CD4-positive, alpha-beta T cell (primary cell): ENCODE measurements at places on chromosomes 4 and X.

DNA sequence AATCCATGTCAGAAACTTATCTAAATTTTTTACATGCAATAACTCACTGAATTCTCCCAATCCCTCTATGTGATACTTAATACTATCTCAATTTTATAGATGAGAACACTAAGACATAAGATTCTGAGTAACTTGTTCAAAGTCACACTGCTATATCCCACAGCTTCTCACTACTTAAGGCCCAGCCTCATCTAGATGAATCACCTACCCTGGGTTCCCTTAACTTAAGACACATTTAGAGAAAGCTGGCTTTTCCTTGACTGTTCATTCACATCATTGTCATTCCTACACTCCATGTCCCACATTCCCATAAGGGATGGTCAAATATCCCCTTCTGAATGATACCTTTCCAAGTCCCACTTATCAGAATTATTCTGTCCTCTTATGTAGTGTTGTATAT is 21.0 kb downstream of the TNIP3 start:
- DNase-seq, result no peak

DNA sequence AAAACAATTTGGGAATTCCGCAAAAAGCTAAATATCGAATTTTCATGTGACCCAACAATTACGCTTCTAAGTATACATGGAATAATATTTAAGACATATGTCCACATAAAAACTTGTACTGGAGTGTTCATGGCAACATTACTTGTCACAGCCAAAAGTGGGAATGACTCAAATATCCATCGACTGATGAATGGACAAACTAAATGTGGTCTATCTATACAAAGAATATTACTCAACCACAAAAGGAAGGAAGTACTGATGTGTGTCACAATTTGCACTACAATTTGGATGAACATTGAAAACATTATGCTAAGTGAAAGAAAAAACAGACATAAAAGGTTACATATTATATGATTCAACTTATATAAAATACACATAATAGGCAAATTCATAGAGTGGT is 71.9 kb downstream of the AFF2 start:
- no peak for DNase-seq

DNA sequence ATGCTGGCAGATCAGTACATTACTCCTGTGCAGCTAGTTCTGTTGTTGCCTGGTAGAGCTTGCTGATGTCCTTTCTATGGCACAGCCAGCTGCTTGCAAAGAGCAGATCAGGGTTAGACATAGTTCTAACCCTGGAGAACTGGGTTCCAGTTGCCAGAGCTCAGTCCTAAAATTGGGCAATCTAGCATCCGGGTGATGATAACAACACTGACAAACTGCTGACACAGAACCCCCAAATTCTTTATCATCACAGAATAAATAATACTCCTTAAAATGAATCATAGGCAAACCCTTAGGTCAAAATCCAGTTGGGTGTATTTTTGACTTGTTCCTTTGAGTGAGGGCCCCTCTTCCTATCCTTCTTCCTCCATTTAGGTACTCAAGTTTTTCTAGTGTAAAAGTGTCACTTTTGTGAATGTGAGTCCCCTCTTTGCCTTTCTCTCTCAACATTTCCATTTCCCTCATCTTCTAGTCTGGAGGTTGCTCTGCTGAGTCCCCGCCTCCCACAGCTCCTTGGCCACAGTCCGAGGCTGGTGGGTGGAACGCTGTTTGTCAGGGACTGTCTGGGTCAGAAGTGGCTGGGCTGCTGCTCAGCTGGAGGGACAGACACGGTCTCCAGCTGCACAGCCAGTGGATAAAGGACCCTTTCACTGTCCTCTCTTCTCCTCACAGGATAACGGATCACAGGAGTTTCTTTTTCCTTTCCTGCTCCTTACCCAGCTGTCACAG is 93.6 kb upstream of the RASGEF1B start:
- DNase-seq, result no peak

- DNase-seq, result no peak
Measured at GRCh38 chrX:11481035-11481434, 184.7 kb downstream of the ARHGAP6 start.

- DNase-seq, result no peak
Measured at GRCh38 chr4:140302151-140302859, 71.1 kb upstream of the SCOC start.

GRCh38 chrX:129092242-129092641 is 431.0 kb downstream of the SMARCA1 start:
- DNase-seq, result no peak

DNA sequence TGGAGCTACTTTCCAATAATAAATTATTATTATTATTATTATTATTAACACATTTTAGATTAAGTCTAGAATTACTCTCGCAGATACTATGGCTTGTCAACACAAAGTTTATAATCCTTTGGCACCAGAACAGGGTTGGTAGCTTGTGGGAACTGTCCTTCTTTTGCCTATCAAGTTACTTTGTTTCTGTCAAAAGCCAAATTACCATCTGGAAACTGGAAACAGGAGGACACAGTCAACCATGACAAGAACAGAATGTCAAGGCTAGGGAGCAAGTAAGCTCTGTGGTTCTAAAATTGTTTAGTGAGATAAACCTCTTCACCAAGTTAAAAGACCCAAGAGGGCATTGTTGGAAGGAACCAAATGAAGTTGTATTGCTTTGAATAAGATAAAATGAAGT is 42.5 kb downstream of the DGKK start:
- DNase-seq, result no peak

GRCh38 chr4:163251204-163251603 is 81.2 kb downstream of the NPY1R start:
- DNase-seq, result no peak

DNA sequence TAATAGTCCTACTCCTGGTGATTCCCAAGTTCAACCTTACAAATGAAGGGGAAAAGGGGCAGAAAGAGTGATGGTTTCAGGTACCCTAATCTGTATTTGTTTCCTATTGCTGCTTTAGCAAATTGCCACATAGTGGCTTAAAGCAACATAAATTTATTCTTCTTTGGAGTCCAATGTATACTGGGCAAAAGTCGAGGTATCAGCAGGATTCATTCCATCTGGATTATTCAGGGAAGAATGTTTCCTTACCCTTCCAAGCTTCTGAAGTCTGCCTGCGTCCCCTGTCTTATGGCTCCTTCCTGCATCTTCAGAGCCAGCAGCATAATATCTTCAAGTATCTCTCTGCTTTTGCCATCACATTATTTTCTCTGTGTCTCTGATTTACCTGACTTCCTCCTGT is 10.3 kb upstream of the BST1 start:
- no peak for DNase-seq

DNA sequence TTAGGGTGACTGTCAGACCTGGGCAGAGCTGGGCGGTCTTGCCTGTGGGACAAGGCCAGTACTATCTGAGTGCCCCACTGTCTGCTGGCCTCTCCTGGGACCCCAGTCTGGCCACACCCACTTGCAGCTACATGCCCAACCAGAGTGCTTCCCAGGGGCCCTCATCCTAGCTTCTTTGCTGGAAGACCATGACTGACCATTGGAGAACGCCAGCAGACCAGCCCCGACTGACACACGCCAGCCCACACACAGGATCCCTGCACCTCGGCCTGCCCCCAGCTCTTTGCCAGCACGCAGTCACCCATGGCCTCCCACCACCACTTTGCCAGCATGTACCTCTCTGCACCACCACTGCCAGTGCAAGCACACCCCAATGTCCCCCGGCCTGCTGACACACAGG is 585.7 kb downstream of the ZNF674 start:
- DNase-seq, result no peak

GRCh38 chr4:153010146-153010545 is 74.0 kb downstream of the FHDC1 start:
- no peak for DNase-seq

GRCh38 chr4:56641494-56642051 is 39.5 kb downstream of the HOPX start:
- DNase-seq, result no peak

- DNase-seq, result no peak
Measured at GRCh38 chr4:38873290-38873944, 5.8 kb downstream of the FAM114A1 start.

DNA sequence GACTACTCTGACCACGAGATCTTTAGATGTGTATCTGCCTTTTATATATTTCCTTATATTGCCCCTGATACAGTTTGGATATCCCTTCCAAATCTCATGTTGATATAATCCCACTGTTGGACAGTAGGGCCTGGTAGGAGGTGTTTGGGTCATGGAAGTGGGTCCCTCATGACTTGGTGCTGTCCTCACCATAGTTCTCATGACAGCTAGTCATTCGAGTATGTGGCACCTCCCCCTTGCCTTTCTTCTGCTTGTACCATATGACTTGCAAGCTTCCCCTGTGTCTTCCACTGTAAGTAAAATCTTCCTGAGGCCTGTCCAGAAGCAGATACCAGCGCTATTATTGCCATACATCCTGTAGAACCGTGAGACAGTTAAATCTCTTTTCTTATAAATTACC is 145.3 kb downstream of the ZNF518B start:
- DNase-seq, result no peak

DNA sequence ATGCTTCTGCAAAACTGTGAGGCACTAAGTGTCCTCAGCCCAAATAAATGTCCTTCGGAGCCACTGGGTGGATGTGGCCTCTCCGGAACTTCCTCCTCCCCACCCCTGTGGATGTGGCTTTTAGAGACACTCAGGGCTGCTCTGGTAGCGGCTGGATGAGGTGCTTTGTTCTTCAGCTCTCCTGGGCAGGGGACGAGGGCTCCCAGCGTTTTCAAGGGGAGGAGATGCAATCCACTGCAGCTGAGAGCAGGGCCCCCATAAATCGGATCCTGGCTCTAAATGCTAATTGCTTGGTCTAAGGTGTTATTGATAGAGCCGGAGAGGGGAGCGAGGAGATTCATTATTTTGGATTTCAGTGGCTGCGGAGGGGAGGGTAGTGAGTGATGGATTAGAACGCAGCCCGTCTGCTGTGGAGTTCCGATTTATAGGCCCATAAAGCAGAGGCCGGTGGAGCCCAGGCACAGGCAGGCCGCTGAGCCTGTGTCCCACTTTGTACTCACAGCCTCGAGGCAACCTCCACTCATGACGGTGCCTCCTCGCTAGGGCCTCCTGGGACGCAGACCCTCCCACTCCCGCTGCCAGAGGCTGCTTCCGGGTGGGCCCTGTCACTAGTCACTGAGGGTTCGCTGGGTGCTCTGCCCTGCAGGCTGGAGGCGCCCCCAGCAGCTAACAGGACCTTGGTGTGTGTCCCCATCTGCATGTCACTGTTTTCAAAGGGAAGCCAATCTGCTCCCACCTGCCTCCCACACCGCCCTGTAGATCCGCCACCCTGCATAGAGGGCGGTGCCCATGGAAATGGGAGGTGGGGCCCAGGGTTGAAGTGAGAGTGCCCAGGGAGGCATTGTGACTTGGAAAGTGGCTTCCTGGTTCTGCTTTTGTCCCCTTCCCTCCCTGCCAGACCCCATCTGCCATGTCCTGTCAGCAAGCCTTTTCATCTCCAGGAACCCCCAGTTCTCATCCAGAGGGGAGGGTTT is 135.4 kb upstream of the PSAPL1 start:
- no peak for DNase-seq

- no peak for DNase-seq
Measured at GRCh38 chr4:13322681-13323101, 161.4 kb downstream of the RAB28 start.

GRCh38 chr4:94084155-94084554 is 123.5 kb upstream of the SMARCAD1 start:
- DNase-seq, result no peak

DNA sequence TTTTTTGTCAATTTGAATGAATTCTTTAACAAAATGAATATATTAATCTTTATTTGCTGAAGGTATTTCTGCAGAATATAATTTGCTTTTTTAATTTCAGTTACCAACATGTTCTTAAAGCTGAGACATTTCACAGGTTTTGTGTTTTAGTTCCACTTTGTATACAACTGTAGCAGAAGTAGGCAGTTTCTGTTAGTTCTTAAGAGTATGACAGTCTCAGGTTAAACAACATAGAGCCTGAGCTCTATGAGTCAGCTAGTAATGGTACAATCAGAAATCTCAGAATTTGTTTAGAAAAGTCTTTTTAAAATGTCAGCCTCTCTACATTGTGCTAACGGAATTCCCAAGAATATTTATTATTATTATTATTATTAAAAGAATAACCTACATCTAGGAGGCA is 50.4 kb downstream of the GSTCD start:
- no peak for DNase-seq

DNA sequence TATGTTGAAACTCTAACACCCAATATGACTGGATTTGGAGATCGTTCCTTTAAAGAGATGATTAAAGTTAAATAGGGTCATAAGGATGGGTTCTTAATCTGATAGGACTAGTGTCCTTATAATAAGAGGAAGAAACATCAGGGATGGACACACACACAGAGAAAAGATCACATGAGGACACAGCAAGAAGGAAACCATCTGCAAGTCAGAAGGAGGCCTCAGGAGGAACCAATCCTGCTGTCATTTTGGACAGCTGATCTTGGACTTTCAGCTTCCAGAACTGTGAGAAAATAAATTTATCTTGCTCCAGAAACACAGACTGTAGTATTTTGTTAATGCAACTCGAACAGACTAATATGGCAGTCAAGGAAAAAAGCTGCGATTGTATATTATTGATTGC is 631.5 kb downstream of the PCDH7 start:
- DNase-seq, result no peak

GRCh38 chrX:15816886-15817285 is 26.6 kb downstream of the ZRSR2 start:
- DNase-seq, result no peak

DNA sequence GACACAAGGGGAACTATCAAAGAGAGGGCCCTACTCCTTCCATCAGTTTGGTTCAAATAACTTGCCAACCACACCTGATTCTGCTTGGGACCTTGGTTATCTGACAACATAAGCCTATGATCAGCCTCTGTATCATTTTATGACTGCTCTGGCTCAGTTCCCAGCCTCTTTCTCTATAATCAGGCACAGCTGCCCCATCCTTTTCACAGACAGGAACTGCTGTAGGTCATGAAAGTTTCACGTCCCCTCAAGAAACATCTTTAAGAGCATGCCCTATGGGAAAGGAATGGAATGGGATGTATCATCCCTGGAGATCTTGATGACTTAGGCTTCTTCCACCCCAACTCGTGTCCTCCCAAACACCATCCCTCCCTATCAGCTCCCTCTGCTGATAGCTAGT is 243.4 kb downstream of the AR start:
- DNase-seq, result no peak

GRCh38 chr4:144185086-144185485 is 44.6 kb upstream of the GYPA start:
- DNase-seq, result no peak

DNA sequence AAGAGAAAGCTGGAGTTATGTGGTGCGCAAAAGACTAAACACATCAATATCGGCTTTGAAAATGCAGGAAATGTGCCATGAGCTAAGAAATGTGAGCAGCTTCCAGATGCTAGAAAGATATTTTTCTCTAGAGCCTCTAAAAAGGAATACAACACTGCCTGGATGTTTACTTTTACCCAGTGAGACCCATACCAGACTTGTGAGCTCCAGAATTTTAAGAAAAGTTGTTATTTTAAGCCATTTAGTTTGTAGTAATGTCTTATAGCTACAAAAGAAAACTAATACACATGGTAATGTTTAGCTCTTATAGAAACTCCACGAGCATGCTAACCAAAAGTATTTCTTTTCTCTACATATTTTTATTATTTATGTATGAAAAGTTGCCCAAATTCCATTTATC is 1389.4 kb downstream of the C4orf33 start:
- no peak for DNase-seq

GRCh38 chr4:8778291-8778690 is 93.3 kb downstream of the HMX1 start:
- DNase-seq, result no peak

- DNase-seq, result no peak
Measured at GRCh38 chrX:5748586-5749150, 480.0 kb downstream of the NLGN4X start.
